CD4-positive, CD25-positive, alpha-beta regulatory T cell (primary cell): ENCODE measurements at places on chromosomes 7 and 10.

- DNase-seq, result no peak
Observed at GRCh38 chr10:76998451-76998850, 639.2 kb downstream of the KCNMA1 start.

DNA sequence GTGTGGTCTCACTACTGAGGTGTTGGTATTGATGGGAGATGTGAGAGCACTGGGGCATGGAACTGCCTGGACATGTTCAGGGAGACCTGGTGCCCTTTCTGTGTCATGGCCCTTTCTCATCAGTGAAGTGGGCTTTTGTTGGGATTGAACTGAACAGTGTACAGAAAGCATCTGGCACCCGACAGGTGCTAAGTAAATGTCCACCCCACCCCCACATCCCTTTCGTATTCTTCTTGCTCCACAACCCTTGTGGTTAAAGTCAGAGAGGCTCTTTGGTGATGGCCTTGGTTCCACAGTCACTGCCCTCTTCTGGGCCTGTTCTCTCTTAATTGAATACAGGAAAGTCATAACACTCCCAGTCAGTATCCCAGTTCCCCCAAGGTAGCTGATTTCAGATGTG lies 5.4 kb downstream of the NOM1 start:
- no peak for DNase-seq

GRCh38 chr7:24757353-24758275 lies at the start of gene GSDME:
Gene GSDME, minus strand, starts transcription at chr7:24757464. Its CDS starts 7,690 bp downstream, at chr7:24749774.
- DNase-seq, result peak; percentile 8

- no peak for DNase-seq
Observed at GRCh38 chr7:7136466-7137381, 45.6 kb upstream of the C1GALT1 start.

DNA sequence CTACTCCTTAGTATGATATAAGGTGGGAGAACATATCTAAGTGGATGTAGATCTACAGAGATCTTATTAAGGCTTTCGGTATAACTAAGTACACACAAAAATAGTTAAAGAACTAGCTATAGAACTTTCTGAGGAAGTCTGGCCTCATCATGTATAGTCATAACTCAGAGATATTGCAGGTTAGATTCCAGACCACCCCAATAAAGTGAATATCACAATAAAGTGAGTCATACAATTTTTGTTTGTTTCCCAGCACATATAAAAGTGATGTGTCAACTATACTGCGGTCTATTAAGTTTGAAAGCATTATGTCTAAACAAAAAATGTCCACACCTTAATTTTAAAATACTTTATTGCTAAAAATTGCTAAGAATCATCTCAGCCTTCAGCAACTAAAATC lies 24.7 kb upstream of the SEMA3A start:
- DNase-seq, result no peak

- DNase-seq, result no peak
Observed at GRCh38 chr7:129875745-129876411, 76.9 kb downstream of the UBE2H start.
